ENCODE measurements at places on chromosomes 6 and 20.

DNA sequence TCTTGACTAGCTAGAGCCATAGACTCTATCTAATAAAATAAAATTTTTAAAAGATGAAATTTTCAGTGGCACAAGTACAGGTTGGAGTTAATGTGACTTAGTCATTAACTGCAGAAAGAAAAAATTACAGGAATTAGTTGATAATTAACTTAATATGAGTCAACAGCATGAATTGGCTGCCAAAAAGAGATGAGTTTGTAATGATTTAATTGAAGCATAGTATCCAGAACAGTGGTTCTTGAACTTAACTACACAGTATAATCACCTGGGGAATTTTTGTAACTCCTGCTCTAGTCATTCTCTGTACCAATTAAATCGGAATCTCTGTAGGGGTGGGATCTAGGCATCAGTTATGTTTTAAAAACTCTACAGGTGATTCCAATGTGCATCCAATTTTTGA is 46.3 kb upstream of the HMGN3 start:
- DNase-seq = no peak

DNA sequence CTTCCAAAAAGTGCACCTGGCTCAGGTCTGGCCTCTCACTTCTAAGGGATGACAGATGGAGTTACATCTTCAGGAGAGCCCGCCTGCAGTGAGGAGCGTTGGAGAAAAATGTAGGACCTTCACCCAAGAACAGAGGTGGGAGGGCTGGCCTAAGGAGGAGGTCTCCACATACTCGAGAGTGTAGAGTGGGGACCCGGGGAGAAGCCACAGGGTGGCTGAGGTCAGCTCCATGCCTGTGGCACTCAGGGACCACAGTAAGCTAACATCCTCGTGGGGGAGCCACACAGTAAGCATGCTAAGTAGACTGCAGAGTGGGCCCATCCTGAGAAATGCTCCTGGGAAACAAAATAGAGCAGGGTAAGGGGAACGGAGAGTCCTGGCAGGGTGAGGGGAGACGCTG is 24.0 kb downstream of the AAR2 start:
- DNase-seq = no peak

GRCh38 chr6:12151433-12151820 is 138.7 kb upstream of the EDN1 start:
- no peak for DNase-seq

DNA sequence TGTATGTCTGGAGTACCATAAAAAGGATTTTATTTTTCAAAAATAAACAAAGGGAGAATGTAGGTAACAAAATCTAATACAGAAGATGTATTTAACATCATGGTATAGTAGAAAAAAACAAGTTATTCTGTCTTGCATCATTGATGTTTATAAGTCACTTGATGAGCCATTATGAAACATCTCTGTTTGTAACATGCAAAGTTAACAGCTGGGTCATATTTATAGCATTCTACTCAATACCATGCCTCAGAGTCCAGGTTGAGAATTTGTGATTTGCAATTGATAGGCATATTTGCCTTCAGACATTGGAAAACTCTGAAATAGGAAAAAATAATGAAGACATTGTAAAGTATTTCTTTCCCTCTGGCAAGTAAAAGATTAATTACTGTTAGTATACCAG is 52.3 kb upstream of the IL20RA start:
- DNase-seq = no peak

GRCh38 chr6:47701363-47701762 is 3.0 kb downstream of the ADGRF4 start:
- DNase-seq = no peak

DNA sequence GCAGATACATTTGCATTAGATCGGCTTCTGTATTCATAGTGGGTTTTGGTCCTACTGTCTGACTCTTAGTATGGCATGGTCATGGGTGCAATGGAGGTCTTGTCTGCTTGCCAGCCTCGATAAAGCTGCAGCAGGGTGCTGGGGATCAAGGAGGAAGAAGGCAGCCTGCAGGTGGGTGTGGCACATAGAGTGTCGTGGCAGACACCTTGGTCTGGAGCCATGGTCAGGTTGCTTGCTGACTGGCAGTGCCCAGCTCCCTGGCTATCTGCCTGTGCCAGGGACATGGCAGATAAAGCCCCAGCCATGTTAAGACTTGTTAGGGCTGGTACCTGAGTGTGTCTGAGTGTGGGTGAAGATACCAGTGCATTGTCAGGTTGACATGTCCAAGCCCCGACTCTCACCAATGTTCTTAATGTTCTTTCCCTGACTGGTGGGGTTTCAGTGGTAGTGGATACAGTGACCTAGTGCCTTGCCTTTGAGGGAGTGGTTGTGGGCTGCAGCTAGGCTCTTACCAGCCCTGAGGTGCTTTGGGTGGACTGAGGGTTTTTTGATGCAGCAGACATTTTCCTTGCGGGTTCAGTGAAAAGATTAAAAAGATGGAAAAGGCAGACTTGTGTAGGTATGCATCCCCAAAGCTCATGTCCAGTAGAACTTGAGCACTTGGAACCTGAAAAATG is 1.8 kb downstream of the FAM83D start:
- DNase-seq = no peak

GRCh38 chr6:10521104-10521808 is at the start of gene GCNT2:
Gene GCNT2, plus strand, starts transcription at chr6:10521351. Its CDS starts 7,561 bp downstream, at chr6:10528912.
- no peak for DNase-seq

DNA sequence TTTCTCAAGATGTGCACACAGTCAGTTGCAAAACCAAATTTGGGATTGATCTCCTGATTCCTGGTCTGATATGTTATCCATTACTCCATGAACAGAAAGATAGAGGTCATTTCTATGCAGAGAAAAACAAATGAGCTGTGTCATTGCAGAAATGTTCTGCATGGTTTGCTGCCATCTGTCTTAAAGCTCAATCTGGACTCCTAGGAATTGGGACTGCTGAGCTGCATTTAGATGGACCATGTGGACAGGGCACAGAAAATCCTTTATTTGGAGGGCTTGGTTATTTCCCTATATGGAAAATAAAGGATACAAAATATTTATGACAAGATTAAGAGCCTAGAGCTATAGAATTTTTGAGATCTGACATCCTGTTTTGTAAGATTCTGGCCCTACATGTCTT is 91.3 kb downstream of the ADGRB3 start:
- DNase-seq = no peak

GRCh38 chr6:111843347-111844147 is 29.7 kb downstream of the FYN start:
- no peak for DNase-seq

DNA sequence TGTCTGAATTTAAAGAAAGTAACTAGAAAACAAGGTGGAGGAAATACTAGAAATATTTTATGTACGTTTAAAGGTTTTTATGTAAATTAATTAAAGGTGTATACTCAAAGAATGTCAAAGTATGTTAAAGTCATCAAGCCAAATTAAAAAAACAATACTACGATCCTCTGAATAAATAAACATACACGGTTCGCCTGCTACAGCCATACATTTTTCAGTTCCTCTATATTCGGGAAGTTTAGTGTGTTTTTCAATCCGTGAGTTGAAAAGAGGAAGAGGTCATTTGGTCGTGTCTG is 626 bp downstream of the STX7 start:
- no peak for DNase-seq

GRCh38 chr6:168115748-168116437 is 36.9 kb upstream of the FRMD1 start:
- DNase-seq = no peak

- DNase-seq = no peak
Measured at GRCh38 chr6:170164271-170164900, 126.5 kb downstream of the DLL1 start.

- DNase-seq = no peak
Measured at GRCh38 chr6:156933201-156934068, 156.3 kb downstream of the ARID1B start.

DNA sequence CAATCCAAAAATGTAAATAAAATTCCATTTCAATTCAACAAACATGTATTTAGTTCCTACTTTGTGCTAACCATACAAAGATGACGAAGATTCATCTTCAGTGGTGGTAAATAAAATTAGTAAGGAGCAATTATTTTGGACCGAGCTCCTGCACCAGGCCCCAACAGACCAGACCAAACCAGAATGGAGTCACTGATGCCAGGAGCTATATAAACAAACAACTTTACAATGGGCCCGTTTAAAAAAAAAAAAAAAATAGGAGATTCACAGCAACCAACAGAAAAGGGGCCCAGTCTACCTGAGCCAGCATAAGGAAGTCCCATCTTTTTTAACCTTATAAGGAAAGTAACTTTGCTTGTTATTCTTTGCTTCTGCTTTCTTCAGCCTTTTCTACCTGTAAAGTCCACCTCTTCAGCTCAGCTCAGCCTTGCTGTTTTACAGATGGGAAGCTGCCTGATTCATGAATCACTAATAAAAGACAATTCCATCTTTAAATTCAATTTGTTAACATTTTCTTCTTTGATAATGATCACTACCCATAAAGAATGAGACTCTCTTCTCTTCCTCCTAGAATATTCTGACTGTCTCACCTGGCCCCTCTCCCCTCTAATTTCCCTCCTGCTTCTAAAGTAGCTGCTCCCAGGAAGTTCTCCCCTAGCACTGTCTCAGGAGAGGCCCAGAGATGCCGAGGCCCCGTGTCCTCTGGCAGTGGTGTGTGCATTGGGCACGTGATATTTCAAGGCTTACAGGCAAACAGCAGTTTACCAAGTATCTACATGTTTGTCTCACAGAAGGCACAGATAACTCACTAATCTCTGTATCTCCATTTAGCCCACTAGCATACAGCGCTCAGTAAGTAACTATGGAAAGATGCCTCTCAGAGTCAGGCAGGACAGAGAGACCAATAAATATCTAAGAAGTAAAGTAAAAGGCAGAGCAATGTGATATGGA is 8.4 kb downstream of the MBOAT1 start:
- no peak for DNase-seq

Data from HS-5 (cell line).